ENCODE measurements at places on chromosomes 3 and 15. TPM values are rescaled to one million over a fixed set of nuclear protein-coding genes. Genes with fewer than 3 reads are reported as not detected.

Gene UPK1B
- total RNA-seq = not detected

DNA sequence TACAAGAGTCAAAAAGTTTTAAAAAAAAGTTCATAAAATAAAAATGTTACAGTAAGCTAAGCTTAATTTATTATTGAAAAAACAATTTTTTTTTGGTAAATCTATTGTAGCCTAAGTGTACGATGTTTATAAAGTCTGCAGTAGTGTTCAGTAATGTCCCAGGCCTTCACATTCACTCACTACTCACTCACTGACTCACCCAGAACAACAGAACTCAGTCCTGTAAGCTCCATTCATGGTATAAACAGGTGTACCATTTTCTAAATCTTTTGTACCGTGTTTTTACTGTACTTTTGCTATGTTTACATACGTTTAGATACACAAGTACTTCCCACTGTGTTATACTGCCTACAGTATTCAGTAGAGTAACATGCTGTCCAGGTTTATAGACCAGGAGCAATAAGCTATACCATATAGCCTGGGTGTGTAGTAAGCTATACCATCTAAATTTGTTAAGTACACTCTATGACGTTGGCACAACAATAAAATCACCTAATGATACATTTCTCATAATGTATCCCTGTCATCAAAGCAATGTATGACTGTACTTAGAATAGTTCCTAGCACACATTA lies 41.2 kb upstream of the ZDHHC23 start:
- DNase-seq = no peak
- H3K4me1 ChIP-seq = no peaks in the 10 kb centered on the region
- H3K4me3 ChIP-seq = no peak overlapping the region
- H3K36me3 ChIP-seq = no peaks in the 10 kb centered on the region
- H3K27me3 ChIP-seq = no peaks in the 10 kb centered on the region
- H3K27ac ChIP-seq = no peak overlapping the region

Gene MESP2
- total RNA-seq = not detected

DNA sequence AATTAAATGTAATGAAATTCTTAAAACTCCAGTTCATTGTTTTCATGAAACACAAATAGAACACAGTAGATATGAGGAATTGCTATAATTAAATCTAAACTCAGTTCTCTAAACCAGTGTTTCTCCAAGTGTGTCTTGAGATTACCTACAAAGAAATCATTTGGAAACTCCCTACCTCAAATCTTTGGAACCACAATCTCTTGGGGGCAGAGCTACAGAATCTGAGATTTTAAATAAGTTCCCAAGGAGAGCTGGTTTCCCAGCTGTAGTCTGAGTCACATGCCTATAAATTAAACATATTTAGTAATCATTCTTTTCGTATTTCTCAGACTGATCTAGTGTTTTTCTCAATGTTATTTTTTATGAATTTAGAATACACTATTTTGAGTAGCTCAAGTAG lies 17.0 kb upstream of the ACTC1 start:
- peaks cover 18% of the 10 kb centered on the region for H3K4me1 ChIP-seq
- H3K27me3 ChIP-seq = peaks cover 1% of the 10 kb centered on the region
- no peak for DNase-seq
- H3K36me3 ChIP-seq = no peaks in the 10 kb centered on the region
- no peak overlapping the region for H3K4me3 ChIP-seq

GRCh38 chr3:149470381-149470780 lies 4.1 kb upstream of the TM4SF4 start:
- peaks cover 16% of the 10 kb centered on the region for H3K4me1 ChIP-seq
- H3K36me3 ChIP-seq = no peaks in the 10 kb centered on the region
- peaks cover 5% of the 10 kb centered on the region for H3K27me3 ChIP-seq
- H3K27ac ChIP-seq = no peak overlapping the region

GRCh38 chr3:108677811-108678210 lies 79.4 kb downstream of the RETNLB start:
- no peak for DNase-seq
- H3K27ac ChIP-seq = no peak overlapping the region
- H3K36me3 ChIP-seq = no peaks in the 10 kb centered on the region
- H3K27me3 ChIP-seq = no peaks in the 10 kb centered on the region

DNA sequence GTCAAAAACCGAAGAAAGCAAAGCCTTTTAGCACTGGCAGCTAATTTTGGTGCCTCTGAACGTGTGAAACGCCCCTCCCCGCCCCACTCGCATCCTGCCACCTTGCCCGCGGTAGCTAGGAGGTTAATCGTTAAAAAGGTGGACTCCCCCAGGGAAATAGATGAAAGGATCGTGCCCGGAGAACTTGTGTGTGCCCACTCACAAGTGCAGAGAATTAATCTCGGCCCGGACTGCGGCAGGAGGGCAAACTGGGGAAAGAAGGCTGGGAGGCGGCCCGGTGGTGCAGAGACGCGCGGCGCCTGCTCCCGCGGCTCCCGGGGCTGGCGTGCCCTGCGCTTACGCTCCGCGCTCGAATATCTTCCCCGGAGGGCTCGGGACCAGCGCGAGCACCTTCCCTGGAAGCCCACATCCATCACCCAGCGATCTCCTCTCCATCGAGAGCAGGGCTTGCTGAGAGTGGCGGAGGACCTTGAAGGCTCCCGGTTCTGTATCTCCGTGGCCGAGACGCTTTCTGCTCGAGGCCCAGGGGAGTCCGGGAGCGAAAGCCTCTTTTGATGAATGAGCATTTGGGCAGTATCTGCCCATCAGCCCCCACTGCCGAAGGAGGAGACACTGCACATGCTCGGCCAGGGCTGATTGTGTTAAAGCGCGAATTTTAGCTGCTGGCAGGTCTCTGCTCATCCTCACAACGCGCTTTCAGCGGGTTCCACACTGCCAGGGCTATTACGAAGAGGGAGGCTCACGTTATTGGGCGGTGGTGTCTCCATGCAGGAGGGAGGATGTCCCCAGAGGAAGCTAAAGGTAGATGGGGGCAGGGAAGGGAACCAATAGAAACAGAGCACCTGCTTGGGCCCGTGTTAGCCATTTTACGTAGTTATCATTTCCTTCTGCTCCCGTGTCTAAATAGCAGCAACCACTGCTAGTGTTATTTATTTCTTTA lies 1.3 kb upstream of the SPTSSB start:
- DNase-seq = peak; percentile 60
- H3K27ac ChIP-seq = peak overlapping the region; percentile 77
- H3K27me3 ChIP-seq = peaks cover 4% of the 10 kb centered on the region
- H3K4me1 ChIP-seq = peaks cover 2% of the 10 kb centered on the region
- no peaks in the 10 kb centered on the region for H3K36me3 ChIP-seq
- peak overlapping the region; percentile 95 for H3K4me3 ChIP-seq

Gene CCR8
- total RNA-seq = not detected

DNA sequence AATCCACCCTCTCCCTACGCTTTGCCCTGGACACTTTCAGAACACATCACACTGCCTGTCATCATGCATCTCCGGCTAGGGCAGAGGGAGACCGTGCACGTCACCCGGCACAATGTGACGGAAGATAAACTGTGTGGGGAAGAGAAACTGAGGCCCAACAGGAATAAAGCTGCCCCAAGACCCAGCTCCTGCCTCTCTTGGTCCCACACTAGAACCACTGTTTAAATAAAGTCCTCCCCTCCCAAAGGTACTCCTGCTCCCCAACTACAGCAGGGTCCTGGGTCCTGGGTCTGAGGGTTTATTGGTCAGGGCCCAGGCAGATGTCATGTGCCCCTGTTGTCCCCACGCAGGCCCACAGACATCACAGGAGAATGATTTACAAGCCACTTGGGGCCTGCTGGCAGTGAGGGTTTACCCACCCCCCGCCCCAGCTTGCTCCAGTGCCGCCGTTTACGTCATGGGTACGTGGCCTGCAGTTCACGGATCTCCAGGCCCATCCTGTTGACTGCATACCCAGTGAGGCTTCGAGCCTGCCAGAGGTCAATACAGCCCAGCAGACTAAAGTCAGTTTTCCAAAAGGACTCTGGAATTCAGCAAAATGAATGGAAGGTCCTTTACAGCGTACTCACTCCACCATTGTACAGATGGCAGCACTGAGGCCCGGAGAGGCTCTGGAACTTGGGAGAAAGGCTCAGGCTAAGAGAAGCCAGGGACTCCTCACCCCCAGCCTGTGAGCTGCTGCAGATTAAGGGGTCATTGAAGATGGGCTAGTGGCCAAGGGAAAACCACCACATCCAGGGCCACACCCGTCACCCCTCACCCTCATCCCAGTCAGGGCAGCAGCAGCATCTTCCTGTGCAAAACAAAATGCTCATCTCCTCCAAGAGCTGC lies 23.2 kb downstream of the ALS2CL start:
- H3K27ac ChIP-seq = no peak overlapping the region
- H3K27me3 ChIP-seq = peaks cover 3% of the 10 kb centered on the region
- H3K36me3 ChIP-seq = no peaks in the 10 kb centered on the region
- peak; percentile 6 for DNase-seq
- H3K4me1 ChIP-seq = peaks cover 10% of the 10 kb centered on the region

DNA sequence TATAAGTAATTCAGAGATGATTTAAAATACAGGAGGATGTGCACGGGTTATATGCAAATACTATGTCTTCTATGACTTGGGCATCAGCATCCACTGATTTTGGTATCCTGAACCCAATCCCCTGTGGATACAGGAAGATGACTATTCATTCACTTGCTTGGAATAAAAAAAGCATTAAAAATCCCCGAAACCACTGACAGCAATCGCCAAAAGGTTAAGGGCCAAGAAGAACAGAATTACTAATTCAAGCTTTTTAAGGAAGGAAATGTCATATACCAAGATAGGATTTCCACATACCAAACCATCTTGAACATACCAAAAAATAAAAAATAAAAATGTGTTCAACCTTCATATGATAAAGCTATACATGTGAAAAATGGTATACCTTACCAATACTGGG lies 93.7 kb downstream of the DLG1 start:
- DNase-seq = no peak
- H3K36me3 ChIP-seq = no peaks in the 10 kb centered on the region
- no peak overlapping the region for H3K27ac ChIP-seq
- H3K27me3 ChIP-seq = no peaks in the 10 kb centered on the region
- peaks cover 2% of the 10 kb centered on the region for H3K4me1 ChIP-seq

- DNase-seq = no peak
- H3K4me3 ChIP-seq = no peak overlapping the region
- no peaks in the 10 kb centered on the region for H3K4me1 ChIP-seq
- H3K27ac ChIP-seq = no peak overlapping the region
- no peaks in the 10 kb centered on the region for H3K27me3 ChIP-seq
These were observed 59.3 kb downstream of the PIK3R4 start for GRCh38 chr3:130687327-130687726.

- H3K27me3 ChIP-seq = peaks cover 3% of the 10 kb centered on the region
- no peak for DNase-seq
- H3K4me1 ChIP-seq = no peaks in the 10 kb centered on the region
- no peak overlapping the region for H3K4me3 ChIP-seq
- no peaks in the 10 kb centered on the region for H3K36me3 ChIP-seq
- no peak overlapping the region for H3K27ac ChIP-seq
These were observed 7.6 kb downstream of the TF start for GRCh38 chr3:133753779-133754164.

GRCh38 chr15:65354835-65355172 lies 23.0 kb downstream of the IGDCC3 start:
- peaks cover 12% of the 10 kb centered on the region for H3K27me3 ChIP-seq
- peak overlapping the region; percentile 66 for H3K4me3 ChIP-seq
- DNase-seq = no peak
- peak overlapping the region; percentile 90 for H3K27ac ChIP-seq

DNA sequence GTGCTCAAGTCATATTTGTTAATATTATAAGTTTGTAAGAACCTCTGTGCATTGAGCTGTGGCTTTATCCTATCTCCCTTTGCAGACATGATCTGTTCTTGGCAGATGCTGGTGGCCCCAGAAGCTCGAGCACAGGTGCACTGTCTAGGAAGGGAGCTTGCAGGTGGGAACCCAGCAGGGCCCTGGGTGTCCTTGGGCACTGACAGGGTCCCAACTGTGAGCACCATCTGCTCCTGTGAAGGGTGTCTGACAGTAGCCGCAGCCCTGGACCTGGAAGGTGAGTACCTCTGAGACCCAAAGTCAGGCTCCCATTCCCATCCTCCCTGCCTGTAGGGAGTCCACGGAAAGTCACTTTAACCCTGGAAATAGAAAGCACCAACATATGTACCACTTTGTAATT lies 2.4 kb upstream of the REC114 start:
- H3K27ac ChIP-seq = no peak overlapping the region
- no peak overlapping the region for H3K4me3 ChIP-seq
- peaks cover 3% of the 10 kb centered on the region for H3K4me1 ChIP-seq
- no peaks in the 10 kb centered on the region for H3K36me3 ChIP-seq

DNA sequence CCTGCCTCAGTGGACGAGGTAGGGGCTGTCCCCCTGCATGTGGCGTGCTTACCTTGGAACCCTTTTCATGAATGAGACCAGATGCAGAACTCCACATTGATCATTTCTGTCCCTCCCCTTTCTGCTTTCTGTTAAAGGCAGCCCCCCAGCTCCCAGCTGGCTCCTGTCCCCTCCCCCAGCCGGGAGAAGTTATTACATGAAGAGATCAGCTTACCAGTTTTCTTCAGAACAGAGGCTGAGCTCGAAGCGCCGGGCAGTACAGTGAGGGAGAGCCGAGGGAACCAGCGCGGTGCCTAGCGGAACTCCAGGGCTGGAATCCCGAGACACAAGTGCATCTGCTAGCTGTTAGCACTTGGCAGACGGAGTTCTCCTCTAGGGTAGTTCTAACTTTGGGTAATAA lies 263.3 kb upstream of the NR2E3 start:
- peak overlapping the region; percentile 72 for H3K27ac ChIP-seq
- H3K36me3 ChIP-seq = no peaks in the 10 kb centered on the region
- H3K4me3 ChIP-seq = peak overlapping the region; percentile 69
- peak; percentile 71 for DNase-seq
- H3K4me1 ChIP-seq = peaks cover 34% of the 10 kb centered on the region

Data from glutamatergic neuron (in vitro differentiated cells).